ENCODE measurements at places on chromosomes 12 and 14. TPM values are rescaled to one million over a fixed set of nuclear protein-coding genes. Genes with fewer than 3 reads are reported as not detected.

- no peak for DNase-seq
Observed at GRCh38 chr14:61992139-61992538, 229.9 kb downstream of the SNAPC1 start.

- DNase-seq = no peak
Observed at GRCh38 chr14:97329701-97330100, 532.5 kb downstream of the VRK1 start.

DNA sequence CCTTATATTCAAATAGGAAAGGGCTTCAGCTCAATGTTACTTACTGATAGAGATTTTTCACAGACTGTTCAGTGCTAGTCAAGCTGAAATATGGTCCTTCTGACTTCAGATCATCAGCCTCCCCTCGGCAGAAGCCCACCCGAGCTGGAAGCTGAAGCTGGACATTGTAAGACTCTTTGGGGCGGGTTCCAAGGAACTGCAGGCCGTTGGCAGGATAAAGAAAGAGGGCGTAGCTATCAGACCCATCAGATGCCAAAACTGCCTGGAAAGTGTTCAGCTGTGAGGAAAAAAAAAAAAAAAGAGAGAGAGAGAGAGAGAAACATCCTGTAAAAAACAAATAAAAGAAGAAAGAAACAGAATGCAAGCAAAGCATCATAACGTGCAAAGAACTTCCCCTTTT, 8.8 kb downstream of the NID2 start:
- DNase-seq = no peak

- no peak for DNase-seq
Observed at GRCh38 chr12:15720295-15720694, 68.9 kb downstream of the EPS8 start.

DNA sequence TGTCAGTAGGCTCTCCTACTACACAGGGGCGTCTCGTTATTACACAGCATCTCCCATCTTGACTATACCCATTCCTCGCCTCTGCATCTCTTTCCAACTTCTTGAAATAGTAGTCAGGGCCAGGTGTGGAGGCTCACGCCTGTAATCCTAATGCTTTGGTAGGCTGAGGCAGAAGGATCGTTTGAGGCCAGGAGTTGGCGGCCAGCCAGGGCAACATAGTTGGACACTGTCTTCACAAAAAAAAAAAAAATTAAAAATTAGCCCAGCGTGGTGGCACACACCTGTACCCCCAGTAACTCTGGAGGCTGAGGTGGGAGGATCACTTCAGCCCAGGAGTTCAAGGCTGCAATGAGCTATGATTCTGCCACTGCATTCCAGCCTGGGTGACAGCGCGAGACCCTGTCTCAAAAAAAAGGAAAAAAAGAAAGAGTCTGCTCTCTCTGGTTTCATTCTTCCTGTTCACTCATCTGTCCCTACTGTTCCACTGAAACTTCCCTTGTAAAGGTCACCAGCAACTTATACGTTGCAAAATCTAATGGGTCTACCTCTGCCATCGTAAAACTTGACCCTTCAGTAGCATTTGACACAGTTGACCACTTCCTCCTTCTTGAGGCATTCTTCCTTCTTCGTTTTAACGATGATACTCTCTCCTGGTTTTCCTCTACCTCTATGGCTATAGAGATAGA, 41.0 kb upstream of the PTGR2 start:
- no peak for DNase-seq

- DNase-seq = no peak
Observed at GRCh38 chr12:1628666-1629337, at the start of gene WNT5B. Gene WNT5B (plus strand): TSS chr12:1629231. CDS start chr12:1631355, 2,124 bp downstream.

DNA sequence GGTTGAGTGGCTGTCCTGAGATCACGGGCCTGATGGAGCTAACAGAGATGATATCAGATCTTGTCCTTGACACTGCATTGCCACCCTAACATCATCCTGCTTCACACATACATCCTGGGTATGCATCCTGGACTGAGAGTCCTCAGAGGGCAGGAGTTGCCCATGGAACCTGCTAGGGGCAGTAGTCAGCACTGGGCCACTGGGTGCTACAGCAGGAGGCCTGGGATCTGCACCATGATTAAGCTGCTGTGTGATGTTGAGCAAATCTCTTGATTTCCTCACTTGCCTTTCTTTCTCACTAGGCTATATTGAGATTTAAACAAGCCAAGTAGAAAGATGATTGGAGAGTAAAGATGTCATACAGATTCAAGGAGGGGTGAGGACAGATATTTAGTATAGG, 22.1 kb upstream of the EIF4B start:
- DNase-seq = no peak

DNA sequence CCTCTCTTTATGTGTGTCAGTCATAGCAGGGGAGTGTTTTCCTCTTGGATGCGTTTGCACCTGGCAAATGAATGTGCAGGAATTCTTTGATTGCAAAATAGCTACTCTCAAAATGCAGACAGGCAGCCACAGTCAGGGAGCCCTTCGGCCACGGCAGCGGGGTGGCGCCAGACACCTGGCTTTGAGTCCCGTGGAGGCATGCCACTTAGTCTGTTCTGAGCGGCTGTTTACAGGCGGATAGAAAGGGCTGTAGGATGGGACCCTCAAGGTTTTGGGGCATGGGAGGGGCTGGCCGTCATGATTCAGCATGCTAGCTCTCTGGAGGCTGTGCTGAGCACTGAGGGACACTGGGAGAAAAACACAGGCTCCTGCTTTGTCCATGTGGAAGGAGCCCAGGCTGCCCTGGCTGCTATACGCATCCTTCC, 117.1 kb downstream of the SLC25A47 start:
- DNase-seq = no peak

DNA sequence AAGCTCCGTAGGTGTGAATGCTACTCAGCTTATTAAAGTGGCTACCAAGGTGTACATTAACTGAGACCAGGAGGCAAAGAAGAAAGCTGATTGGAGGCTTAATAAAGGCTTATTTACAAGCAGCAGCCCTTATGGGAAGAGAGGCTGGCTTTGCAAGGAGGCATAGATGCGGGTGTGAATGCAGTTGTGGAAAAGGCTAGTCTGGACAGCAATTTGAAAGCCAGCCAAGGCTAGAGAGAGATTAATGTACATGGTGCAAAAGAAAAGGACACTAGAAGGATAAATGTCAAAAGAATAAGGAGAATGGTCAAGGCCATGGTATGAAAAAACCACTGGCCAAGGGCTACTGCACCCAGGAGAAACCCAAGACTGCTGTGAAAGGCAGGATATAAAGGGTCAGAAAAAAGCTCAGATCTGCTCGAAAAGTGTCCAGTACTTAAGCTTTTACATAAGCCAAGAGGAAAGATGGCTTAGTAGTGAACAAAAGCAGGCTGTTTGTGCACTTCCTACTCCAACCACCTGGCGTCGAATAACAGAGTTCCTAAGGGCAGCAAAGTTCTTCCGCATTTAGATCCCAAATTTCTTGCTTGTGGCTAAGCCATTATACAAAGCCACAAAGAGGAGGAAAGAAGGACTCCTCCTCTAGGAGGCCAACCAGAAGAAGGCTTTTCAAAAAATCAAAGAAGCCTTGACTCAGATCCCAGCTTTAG, 24.0 kb downstream of the KLRK1 start:
- DNase-seq = peak; percentile 56

DNA sequence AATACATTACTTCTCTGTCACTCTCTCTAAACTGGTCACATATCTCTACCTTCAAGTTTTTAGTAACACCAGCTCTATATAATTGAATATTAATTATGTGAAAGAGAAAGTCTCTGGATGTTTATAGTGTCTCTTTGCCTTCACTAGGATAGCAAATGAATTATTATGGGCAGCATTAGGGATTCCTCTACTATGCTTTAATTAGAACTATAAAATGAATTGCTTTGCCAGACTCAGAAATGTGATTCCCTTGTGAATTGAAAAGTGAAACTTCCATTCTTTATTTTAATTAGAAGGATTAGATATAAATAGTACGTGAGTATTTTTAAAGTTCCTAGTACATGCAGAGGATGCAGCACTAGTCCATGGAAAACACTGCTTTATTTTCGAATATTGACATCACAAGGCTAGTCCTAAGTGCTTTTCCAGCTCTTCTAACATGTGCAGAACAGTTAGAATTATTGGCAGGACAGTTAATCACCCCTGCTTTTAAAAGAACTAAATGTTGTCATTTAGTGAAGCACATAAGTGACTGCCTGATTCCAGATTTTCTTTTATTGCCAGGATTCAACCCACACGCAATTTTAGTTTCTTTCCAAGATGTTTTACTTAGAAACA, 23.0 kb upstream of the REP15 start:
- no peak for DNase-seq

DNA sequence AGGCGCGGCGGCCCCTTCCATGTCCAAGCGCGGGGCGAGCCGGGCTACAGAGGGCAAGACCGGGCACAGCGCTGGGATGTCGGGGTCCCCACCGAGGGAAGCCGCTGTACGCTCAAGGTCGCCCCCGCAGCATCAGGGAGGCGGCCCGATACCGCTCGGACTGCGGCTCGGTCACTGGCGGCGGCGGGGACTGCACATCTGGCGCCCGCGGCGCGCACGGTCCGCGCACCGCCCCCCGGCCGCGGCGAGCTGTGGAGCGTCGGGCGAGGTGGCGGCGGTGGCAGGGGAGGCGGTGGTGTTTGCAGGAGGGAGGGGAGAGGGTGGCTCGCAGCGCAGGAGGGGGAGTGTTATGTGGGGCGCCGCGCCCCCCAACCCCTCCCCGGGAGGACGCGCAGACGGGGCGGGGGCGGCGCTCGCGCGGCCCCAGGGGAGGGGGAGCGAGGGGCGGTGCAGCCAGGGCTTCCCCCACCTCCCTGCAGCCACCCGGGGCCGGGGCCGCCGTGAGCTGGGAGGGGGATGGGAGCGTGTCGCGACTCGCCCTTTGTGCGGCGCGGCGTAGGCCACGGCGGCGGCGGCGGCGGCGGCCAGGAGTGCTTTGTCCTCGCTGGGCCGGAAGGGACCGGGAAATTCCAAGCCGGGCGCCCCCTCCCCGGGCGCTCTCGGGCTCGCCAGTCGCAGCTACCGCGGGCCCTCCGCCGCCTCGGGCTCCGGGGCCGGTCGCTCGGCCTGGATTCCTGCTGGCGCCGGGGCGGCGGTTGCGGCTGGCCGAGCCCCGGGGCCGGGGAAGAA, at the start of gene NUAK1:
Gene NUAK1, minus strand, starts transcription at position 322 of the 789 bp plus-strand sequence. Its CDS starts 301 bp downstream, at position 21.
- DNase-seq = no peak

- no peak for DNase-seq
Observed at GRCh38 chr12:126337556-126338441, 1272.6 kb downstream of the AACS start.

DNA sequence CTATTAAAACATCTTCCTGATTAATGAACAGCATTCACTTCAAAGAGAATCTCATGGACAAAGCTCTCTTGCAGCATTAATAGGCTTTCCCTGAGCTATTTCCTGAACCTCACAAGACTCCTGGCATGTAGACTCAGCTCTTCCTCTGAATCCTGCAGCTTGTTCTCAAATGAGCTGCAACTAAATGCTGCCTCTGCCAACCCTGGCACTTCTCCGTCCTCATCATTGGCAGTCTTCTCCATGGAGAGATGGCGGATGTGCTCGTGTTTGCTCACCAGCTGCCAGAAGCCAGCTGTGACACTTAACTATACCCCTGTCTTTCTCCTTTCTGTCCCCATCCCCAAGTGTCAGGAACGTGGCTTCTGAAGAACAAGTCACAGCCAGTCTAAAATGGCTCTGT, 232.1 kb downstream of the FOXN3 start:
- no peak for DNase-seq

- DNase-seq = no peak
Observed at GRCh38 chr14:100581228-100582145, 5.7 kb downstream of the BEGAIN start.

GRCh38 chr14:75344411-75344810, 65.8 kb downstream of the FOS start:
- DNase-seq = no peak

DNA sequence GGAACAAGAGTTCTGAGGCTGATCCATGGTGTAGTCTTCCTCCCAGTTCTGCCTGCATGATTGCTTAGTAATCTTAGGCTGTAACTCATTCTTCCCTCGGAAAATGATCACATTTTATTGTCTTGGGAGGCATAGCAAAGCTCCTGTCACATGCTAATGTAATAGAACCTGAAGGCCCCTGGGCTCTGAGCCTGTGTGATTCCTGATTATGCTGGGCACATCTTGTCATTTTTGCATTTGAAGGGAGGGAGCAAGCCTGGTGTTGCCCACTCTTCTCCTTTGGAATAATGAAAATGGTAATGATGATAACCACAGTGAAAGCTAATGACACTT, 215.4 kb downstream of the MSRB3 start:
- no peak for DNase-seq

DNA sequence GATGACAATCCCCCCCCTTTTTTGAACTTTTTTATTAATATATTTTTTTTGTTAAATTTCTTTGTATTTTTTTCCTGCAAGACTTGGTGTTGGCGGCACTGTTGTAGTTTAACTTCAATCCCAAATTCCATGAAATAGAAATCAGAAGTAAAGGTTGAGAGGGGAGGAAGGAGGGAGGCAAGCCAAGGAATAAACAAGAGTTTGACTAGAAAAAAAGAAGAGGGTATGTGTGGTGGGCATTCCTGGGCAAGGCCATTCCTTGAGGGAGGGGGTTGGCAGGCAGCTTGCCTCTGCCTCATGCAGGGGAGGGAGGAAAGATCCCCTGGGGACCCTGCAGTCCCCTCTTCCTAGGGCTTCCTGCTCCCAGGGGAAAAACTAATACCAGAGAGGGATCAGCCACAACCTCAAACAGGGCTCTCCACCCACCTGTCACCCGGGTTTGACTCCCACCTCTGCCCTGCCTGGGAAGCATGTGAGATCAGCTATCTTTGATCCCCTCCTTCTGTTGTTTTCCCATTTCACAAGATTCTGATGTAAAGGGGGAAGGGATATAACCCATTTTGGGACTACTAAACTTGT, 519 bp upstream of the AP1G2 start:
- DNase-seq = no peak

- no peak for DNase-seq
Observed at GRCh38 chr14:50139192-50139591, 22.8 kb upstream of the VCPKMT start.

DNA sequence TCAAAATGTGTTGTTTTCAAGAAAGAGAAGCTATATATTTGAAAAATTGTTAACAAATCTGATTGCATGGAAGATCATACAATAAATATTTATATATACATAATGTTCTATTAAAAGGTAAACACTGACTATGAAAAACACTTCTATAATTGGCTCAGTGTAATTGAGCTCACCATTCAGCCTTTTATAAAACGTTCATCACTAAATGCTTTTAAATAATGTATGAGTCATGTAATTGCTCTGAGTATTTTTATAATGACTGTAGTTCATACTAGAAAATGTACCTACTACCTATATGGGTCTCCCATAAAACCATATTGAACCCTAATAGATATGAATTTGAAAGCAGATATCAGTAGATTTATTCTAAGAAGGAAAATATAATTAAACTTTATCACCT, 240.4 kb upstream of the MGAT4C start:
- no peak for DNase-seq

DNA sequence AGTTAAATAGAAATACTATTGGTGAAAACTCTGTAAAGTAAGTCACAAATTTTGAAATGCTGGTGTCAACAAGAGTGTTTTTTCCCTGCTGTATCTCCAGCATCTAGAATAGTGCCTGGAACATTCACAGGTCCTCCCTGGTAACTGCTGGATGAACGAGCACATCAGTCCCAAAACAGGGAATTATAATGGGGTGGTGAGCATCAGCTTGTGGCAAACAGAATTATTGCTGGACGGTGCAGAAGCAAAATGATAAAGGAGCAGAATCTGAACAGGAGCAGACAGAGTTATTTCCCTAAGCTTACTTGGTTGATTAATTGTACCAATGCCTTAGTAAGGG, 129.9 kb downstream of the GRIP1 start:
- DNase-seq = no peak

Gene P2RX2
- 0.97 TPM for polyA plus RNA-seq

Gene MYH6
- polyA plus RNA-seq = 0.21 TPM

Gene ERBB3
- polyA plus RNA-seq = 108 TPM

Gene CLSTN3
- 103 TPM for polyA plus RNA-seq

Gene GOLGA3
- polyA plus RNA-seq = 23.2 TPM

Gene HOXC6
- polyA plus RNA-seq = 23.8 TPM
